T-helper 1 cell (primary cell): ENCODE measurements at places on chromosomes 1 and 21.

DNA sequence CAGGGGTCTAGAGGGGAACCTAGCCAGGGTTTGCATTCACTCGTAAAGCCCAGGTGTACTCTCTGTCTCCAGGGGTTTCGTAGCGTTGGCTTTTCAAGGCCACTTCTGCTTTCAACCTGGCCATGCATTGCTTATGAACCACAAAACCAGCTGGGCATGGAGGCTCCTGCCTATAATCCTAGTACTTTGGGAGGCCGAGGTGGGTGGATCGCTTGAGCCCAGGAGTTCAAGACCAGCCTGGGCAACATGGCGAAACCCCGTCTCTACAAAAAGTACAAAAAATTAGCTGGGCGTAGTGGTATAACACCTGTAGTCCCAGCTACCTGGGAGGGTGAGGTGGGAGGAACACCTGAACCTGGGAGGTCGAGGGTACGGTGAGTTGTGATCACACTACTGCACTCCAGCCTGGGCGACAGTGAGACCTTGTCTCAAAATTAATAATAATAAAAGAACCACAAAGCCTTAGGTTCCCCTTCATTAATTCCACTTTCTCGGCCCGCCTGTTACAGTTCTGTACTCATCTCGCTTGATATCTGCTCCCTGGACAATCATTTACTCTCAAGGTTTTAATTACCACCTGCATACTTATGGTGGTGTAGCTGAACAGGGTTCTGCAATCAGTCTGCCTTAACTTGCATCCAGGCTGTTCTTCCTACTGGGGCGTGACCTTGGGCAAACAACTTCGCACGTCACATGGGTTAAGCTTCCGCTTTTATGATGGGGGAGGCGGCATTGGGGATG is 6.1 kb downstream of the SLC16A4 start:
- no peak for DNase-seq

GRCh38 chr1:93641527-93641926 is 40.1 kb downstream of the BCAR3 start:
- no peak for DNase-seq

GRCh38 chr1:12188657-12189327 is 22.0 kb downstream of the TNFRSF1B start:
- DNase-seq = no peak

DNA sequence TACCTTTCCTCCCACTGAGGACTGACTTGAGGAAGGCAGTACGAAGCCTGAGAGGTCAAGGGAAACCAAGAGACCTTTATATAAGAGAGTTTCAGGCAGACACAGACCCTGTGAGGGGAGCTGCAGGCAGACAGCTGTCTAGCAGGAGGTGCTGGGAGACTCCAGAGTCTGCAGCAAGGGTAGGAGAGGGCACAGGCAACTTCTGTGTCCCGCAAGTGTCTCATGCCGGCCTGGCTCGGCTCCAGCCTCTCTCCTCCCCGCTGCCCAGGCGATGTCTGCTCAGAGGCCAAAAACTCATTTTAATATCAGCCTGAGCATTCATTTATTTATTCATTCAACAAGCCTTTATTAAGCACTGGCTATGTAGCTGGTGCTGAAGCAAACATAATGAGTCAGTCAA is 83.0 kb downstream of the KIRREL1 start:
- DNase-seq = no peak

DNA sequence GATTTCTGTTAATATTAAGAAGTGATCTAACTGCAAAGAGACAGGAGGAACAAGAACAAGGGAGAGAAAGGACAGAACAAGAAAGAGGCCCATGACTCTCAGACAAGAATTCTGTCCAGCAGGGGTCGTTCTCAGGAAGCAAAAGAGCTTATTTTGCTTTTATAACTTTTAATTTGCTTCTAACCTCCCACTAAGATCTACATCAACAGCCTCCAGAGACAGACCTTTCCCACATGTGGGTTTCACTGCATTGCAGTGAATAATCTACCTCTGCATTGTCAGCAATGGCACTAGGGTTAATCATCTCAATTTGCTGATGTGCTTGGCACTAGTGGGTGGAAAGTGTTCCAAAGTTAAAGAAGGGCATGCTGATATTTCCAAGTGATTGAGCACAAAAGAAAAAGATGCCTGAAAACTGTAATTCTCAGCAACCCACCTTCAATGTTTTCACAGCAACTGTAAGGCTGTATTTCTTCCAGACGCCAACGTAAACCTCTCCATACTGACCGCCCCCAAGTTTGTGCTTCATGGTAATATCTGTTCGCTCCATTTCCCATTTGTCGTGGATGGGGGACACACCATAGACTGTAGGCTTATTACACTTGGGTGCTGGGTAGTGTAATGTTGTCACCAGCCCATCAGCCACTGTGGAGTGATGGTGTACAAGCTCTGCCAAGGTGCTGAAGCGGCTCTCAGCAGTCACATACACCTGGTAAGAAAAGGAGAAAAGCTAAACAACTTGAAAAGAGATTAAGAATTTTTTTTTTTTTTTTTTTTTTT is 39.5 kb downstream of the TOR3A start:
- peak; percentile 40 for DNase-seq

DNA sequence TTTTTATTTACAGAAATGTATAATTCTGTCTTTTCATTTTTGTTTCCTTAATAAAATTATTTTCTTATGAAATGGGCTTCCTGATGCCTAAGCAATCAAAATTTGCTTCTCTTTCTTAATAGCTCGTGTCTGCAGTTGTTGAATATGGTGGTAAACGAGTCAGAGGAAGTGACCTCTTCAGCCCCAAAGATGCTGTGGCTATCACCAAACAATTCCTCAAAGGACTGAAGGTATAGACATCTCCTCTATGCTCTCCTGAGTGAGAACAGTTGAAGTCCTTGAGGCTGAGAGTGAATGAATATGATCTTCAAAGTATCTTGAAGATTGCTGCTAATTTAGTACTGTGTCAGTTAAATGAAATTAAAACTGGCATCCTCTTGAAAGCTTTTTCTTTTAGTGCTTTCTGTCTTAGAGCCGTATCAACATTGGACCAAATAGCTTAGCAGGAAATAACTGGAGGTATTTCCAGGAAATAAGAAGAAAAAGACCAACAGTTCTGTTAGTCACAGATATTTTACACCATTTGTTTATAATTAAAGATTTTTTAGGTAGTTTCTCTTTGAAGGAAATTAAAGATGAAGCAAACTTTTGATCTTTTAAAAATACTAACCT is 24.7 kb downstream of the VPS45 start:
- no peak for DNase-seq

GRCh38 chr1:237197470-237198425 is 155.8 kb downstream of the RYR2 start:
- DNase-seq = no peak

GRCh38 chr1:164659621-164660411 is 100.8 kb downstream of the PBX1 start:
- DNase-seq = no peak

DNA sequence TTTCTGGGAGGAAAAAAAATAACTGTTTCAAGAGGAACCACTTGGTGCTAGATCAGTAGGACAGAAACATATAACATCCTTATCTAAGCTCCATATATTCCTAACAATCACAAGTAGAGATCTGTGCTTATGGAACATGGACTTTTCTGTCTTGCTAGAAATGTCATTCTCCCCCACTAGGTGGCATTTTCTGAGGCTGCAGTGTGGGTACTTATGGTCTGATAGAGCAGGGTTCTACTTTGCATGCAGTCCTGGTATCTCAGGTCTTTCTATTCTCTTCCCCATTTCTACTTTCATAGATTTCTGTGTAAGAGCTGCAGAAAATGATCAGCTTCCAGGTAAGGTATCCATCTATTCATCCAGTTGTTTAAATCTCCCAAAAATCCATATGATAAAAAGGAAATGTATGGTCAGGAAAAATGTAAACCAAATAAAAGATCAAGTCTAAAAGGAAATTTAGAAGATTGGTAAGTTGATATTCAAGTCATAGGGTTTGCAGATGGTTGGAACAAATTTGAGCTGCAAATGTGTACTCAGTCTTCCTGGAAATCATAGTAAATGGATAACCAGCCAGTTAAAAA is 1.5 kb downstream of the ZNF684 start:
- DNase-seq = no peak

DNA sequence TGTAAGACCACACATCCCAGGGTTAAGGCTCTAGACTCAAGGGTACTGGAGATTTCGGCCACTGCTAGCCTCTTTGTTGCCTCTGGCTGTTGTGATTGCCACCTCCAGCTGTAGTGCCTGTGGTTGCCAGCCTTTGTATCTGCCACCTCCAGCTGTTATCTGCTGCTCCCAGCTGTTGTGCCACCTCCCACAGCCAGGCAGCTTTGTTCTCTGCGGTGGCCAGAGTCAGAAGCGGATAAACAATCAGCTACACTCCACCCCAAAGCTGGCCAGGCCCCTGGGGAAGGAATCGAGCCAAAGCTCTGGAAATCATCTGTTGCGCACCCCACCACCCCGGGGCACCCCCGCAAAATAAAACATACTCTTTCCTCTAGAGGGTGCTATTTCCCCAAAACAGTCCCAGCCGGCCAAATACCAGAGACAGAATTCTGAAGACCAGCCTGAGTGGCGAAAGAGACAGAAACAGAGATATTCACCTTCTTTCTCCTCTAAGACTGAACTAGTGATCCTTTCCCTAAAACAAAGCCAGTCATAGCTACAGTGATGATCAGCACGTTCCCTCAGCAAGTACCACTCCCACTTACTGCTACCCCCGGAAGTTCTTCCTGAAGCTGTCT is 14.8 kb upstream of the PIGM start:
- no peak for DNase-seq

DNA sequence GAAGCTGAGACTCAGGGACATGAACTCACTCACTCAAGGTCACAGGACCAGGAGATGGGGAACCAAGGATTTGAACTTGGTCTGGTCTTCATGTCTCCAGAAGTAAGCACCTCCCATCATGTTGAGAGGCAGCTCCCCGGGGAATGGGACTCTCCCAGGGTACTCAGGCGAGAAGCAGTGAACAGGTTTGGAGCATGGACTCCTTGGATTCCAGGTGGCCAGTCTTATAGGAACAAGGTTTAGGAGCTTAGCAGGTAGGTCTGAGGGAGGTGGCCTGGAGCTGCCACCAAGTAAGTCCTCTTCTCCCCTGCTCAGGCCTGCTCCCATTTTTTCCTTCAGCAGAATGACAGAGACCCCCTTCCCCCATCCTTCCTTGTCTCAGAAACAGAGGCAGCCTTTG is 14.9 kb upstream of the ARHGEF10L start:
- DNase-seq = no peak

GRCh38 chr1:184395370-184395769 is 8.5 kb downstream of the C1orf21 start:
- no peak for DNase-seq

DNA sequence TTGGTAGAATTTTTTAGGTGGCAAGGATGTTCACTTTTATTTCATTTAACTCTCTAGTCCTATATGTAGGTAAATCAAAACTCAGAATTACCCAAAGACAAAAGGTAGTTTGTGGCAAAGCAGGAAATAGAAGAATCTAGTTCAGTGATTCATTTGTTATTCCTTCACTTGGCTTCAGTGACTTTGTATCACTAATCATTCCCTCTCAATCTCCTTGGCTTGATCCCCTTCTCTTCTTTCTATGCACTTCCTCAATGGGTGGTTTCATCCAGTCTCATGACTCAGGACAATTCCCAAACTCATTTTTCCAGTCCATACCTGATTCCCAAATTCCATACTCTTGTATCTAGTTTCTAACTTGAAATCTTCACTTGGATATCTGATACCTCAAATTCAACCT is 64.9 kb downstream of the PRKACB start:
- no peak for DNase-seq

DNA sequence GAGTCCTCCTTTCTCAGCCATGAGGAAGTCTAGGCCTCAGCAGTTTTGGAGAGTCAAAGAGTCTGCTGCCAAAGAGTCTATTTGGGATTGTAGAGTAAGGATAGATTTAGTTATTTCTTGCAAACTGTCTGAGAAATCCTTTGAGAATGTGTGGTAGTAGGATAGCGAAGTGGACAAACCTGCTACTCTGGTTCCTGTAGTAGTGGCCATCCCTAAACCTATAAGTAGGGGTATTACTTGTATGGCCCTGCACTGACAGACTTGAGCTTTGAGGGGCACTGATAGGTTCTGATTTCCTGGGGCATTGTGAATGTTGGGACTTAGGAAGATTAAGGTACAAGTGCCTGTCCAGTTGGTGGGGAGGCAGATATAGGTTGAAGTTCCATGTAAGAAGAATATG is 115.9 kb upstream of the SGIP1 start:
- no peak for DNase-seq

DNA sequence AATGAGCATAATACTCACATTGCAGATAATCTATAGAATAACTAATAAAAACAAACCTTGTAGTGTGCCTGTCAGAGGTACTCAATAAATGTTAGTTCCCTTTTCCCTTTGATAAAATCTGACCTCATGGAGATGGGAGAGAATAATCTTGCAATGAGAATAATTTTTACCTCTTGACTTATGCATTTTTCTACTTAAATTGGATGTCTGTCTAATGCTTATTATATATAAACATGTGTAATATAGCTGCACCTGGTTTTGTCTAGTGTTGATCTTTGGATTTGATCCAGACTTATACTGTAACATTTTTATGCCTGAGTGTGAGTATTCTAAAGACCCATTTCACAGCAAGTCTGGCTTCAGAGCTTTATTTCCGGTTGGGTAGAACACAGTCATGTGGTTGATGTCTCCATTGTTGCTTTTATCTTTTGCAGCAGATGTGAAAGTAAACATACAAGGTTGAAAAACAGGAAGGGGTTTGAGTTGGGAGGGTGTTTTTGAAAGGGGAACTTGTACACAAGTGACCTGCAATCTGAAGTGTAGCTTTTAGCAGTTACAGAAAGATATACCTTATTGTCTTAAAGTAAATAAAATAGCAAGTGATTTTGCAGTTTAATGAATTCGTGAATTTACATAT is 12.4 kb downstream of the EPB41 start:
- peak; percentile 86 for DNase-seq

GRCh38 chr1:153749408-153750005 is 21.7 kb downstream of the INTS3 start:
- DNase-seq = peak; percentile 61

DNA sequence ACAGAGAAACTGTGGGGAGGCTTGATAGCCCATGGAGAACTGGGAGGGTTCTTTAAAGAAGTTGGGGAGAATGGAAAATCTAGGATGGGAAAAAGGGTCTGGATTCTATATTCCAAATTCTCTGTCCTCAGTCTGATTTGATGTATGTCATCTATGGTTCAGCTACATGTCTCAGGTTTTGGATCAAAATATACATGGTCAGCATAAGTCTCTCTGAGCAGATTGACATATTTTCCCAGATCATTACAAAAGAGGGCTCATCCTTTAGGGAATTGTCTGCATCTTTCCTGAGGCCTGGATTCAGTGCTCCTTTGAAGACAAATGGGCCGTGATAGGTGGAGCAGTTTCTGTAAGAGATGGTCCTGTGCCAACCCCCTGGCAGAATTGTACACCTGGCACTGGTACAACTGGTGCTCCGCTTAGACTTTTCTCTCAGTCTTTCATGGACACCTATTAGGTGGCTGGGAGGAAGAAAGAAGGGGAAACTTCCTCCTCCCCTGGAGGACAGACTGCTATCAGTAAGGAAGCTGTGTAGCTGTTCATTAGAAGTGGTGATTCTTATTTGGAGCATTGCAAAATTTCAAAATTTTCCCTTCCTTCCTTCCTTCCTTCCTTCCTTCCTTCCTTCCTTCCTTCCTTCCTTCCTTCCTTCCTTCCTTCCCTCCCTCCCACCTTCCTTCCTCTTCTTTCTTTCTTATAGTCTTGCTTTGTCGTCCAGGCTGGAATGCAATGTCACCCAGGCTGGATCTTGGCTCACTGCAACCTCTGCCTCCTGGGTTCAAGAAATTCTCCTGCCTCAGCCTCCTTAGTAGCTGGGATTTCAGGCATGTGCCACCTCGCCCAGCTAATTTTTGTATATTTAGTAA is 26.1 kb upstream of the RGL1 start:
- no peak for DNase-seq
